Stimulated activated CD8-positive, alpha-beta memory T cell treated with anti-CD3 and anti-CD28 coated beads, Interleukin-4, amount 100 ng/mL, for 48 hours (primary cell): ENCODE measurements at places on chromosomes 2 and 18.

- no peak for DNase-seq
Observed at GRCh38 chr18:75779910-75780309, 352.4 kb upstream of the SMIM21 start.

DNA sequence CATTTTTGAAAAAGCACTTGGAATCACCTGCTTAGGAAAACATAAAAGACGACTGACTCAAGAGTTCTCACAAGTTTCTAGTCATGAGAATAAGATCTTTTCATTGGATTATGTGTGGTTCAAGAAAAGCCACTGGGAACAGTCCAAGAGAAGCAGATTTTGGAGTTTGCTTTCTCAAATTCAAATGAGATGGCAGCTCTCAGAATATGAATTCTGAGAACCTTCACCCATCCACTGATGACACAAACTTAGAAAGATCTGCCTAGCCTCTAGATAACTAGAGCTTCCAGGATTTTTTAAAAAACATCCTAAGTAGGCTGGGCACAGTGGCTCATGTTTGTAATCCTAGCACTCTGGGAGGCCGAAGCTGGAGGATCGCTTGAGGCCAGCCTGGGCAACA, 26.8 kb downstream of the MEX3C start:
- no peak for DNase-seq

DNA sequence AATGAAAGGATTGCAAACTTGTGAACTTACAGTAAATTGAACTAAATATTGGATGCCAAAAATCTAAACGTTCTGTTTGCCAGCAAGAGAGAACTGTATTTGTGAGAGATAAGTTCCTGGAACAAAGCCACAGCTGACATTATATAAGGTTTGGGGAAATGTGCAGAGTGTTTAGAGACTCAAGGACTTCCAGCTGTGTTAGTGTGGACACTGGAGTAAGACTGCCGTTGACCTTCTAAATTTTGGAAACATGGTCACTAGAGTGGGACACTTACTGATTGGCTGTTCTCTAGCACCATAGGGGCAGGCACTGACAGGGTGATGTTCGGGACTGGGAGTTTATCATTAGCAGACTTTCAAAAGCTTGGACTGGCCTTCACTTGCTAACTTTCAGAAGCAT, 40.5 kb downstream of the SCN9A start:
- DNase-seq = no peak

DNA sequence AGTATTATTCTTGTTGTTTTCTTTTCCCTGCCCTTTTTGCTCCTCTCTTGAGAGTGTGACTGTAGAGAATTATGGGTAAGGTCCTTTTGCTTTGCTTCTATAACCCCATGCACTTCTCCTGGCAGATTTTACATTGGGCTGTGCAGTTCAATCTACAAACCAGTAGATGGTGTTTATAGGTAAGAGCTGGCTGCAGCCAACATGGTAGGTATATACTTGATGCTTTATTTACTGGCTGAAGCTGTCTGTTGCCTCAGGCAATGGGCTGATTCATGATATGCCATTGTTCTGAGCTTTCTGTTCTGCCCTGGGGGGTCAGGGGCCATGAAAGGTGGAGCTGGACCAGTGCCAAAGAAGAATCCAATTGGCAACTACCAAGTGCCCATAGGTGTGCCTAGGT, 48.3 kb upstream of the MYL1 start:
- no peak for DNase-seq

GRCh38 chr2:8612734-8613179, 69.1 kb upstream of the ID2 start:
- no peak for DNase-seq

DNA sequence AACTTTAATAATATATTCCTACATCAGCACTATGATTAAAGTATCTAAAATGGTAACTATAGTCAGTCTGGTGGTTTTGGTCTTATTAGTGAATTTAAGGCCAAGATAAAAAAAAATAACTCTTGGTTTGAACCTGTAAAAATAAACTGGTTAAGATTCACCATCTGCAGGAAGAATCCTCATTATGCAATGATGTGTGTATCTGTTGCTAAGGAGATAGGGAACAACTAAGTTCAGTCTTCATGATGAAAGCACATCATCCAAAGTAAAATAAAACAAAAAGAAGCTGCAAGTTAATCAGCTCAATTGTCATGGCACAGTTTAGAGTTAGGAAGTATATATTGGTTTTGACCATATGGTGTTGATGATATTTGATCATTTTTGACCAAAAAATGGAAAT, 466.0 kb downstream of the NYAP2 start:
- DNase-seq = no peak

DNA sequence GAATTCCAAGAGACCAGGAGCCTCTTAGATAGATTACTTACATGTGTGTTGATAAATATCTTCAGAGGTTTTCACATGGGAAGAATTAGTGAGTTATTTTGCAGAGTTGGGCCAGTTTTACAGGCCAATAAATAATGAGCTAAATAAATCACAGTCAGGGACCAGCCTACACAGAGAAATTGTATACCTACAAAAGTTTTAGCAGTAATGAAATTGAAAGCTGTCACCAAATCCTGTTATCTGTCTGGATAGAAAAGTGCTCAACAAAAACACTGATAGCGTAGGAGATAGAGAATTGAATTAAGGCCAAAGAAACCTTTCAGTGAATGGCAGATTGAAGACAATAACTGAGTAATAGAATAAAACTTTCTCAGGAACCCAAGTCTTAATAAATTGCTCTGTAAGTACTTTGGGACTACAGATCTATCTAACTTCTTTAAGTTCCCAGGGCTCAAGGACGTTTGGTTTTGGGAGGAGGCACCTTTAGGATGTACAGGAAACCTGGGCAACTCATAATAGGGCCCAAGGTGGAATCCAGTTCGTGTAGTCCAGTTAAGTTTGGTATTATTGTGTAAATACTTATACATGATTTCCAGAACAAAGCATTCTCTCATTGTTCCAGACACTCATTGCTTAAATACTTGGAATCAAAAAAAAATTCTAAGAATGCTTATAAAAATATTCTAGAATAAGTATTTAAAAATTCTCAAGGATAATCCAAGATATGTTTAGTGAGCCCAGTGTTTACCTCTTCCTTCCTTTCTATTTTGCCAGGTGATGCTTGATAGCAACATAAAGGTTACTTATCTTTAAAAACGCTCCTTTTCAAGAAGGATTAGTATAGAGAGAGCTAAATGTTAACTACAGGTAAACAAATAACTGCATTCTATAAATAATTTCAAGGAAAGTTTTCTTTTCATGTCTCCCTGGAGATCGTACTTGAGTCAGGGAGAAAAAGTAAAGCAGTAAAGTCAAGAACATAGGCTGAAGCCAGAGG, 134.5 kb downstream of the NCKAP5 start:
- no peak for DNase-seq
